Left hindlimb (tissue), 1 donor: ENCODE measurements at places on chromosomes 3 and 15.

- DNase-seq, result no peak
These were observed 47.1 kb downstream of the SLC12A1 start for GRCh38 chr15:48253172-48253571.

GRCh38 chr15:79943820-79944219 is 27.2 kb downstream of the BCL2A1 start:
- no peak for DNase-seq

- no peak for DNase-seq
These were observed 199.2 kb downstream of the OTOL1 start for GRCh38 chr3:161695811-161696210.

- no peak for DNase-seq
These were observed 240.1 kb upstream of the ZPLD1 start for GRCh38 chr3:102194760-102195159.

DNA sequence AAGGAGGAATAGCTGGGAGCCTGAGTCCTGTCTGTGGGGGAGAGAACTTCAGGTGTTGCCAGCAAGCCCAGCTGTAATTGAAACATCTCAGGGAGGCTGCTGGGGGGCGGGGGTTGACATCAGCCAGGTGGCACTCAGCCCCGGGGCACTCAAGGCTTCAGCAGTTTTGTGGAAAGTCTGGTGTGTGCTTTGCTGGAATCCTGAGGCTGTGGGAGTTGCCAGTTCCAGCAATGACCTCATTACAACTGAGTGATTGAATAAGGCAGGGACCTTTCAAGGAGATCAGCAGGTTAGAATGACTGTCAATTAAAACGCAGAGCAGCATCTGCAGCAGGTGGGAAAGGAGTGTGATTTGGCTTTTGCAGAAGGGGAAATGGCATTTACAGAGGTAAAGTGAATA is 75.7 kb downstream of the FAM43A start:
- DNase-seq, result peak; percentile 69

DNA sequence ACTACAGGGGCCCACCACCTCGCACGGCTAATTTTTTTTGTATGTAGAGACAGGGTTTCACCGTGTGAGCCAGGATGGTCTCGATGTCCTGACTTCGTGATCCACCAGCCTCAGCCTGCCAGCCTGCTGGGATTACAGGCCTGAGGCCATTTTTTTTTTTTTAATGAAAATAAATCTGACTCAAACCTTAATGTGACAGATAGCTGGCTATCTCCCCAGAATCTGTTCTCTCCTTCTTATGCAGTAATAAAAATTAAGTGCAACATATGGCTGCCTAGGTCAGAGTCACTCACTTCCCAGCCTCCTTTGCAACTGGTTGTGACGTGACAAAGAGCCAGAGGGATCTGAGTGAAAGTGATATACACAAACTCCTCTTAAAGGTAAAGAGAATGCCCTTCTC is 53.0 kb downstream of the ZNF148 start:
- DNase-seq, result no peak

DNA sequence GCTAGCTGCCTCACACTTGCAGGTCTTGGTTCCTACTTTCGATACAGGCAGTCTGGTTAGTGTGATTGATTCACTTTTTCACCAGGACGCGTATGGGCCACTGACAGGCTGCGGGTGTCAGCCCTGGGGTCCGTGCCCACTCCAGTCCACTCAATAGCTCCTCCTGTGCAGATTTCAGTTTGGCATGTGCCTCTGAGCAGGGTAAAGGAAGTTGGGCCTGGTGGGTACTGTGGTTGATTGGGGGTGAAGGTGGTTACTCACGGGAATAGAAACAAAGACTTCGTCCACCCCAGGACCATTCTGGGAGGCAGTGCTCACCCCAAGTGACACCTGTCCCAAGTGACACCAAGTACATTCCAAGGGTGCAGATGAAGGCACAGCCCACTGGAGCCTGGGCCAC is 62.3 kb downstream of the EPHB1 start:
- DNase-seq, result no peak

- DNase-seq, result no peak
These were observed 30.2 kb upstream of the ZNF609 start for GRCh38 chr15:64430000-64430735.

- DNase-seq, result no peak
These were observed 1.5 kb upstream of the OCA2 start for GRCh38 chr15:28100516-28101195.

- no peak for DNase-seq
These were observed 156.5 kb downstream of the CADPS start for GRCh38 chr3:62718515-62719320.
